Type B pancreatic cell (in vitro differentiated cells): ENCODE measurements at places on chromosomes 6 and 20.

- no peak for DNase-seq
Measured at GRCh38 chr6:36839749-36840431, 646 bp upstream of the CPNE5 start.

DNA sequence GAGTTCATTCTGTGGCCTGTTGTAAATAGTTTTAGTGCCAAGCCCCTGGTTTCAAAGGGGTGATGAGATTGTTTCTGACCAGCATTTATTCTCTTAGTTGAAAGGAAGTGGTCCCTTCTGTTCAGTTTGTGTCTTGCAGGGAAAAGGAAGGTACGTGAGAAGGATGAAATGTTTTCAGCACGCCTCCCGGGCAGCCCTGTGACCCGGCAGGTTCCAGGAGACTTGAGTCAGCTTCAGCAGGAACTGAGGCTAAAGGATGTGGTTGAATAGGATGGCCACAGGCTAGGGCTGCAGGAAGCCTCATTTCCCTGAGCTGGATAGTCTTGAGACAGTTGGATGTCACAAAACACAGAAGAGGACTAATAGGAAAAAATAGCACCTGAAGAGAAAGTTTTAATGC is 132.4 kb upstream of the SYNDIG1 start:
- no peak for DNase-seq

- DNase-seq = no peak
Measured at GRCh38 chr6:167031082-167031709, 32.0 kb downstream of the CEP43 start.

GRCh38 chr20:40677343-40677924 is 11.6 kb downstream of the MAFB start:
- DNase-seq = no peak

DNA sequence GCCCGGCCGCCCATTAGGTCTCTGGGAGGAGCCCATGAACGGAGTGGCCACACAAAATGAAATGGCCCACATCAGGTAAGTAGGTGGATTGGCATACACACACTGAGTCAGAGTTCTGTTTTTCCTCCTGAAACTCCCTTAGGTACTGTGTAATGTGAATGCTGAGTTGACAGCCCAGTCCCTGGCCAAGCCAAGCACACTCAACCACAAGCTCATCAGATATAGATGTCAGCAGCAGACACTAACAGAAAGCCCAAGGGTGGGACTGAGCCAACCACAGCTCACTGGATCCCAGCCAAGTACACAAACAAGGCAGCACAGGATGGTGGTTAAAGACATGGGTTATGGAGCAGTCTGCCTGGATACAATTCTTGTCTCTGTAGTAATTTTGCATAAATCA is 403.4 kb downstream of the GJA1 start:
- no peak for DNase-seq

- DNase-seq = no peak
Measured at GRCh38 chr20:1832634-1833033, 62.6 kb upstream of the SIRPA start.

GRCh38 chr6:41646026-41646795 is 7.9 kb downstream of the MDFI start:
- DNase-seq = no peak

DNA sequence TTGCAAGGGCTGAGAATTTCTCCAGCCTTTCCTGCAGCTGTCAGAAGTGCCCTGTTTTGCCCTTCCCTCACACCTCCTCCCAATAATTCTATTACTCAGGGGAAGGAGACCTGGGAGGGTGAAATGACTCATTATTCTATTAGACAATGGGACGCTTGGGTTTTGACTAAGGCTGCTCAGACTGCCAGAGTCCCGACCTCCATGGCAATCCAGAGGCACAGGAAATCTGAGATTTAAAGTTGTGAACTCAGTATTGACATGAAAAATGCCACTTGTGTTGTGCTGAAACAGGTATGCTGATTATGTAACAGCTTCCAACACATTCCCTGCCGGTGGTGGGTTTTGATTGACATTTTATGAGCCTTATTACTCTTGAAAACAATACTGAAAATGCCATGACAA is 625.9 kb upstream of the FLRT3 start:
- no peak for DNase-seq

- DNase-seq = no peak
Measured at GRCh38 chr6:81697559-81697958, 54.9 kb downstream of the TENT5A start.

DNA sequence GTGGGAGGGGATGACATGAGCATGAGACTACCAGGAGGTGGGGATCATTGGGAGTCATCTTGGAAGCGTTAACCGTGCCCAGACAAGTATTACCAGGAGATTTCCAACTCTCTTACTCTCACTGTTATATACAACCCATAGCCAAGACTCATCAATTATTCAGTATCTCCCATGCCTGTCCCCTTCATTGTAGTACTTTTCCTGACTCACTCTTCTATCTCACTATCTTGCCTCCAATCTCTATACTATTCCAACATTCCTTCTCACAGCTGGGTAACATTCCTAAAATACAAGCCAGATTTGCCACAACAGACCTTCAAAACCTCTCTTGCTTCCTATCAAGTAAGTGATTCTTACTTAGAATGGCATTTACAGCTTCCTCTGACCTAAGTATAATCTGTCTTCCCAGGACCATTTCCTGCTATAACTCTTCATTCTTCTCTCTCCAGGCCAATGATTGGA is 226.3 kb upstream of the SMLR1 start:
- DNase-seq = no peak

GRCh38 chr20:1890469-1891262 is 4.5 kb upstream of the SIRPA start:
- DNase-seq = no peak

DNA sequence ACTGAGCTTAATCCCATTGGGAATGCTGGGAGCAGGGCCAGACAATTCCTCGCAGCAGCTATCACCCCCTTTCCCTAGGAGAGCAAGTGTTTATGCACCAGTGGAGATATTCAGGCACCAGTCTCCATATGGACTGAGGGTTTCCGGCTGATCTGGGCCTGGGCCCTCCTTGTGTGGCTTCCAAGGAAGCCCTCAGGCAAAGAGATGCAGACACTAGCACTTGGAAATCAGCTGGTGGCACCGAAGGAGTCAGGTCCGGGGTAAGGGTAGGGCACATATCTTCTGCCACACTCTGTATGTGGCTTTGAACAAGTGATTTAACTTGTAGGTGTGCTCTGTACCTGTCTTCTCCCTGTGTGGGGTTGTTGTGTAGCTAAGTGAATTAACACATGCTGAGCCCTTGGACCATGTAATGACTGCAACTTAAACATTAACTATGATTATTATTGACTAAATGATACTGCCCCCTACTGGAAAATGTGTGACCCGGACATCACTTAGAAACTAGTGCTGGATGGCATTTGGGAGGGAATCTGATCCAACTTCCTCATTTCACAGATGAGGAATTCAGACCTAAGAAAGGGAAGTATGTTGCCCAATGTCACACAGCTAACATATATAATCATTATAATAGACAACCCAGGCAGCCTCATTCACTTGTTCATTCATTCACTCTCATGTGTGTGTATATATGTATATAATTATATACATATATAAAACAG is 19.3 kb upstream of the WFDC2 start:
- DNase-seq = no peak

- no peak for DNase-seq
Measured at GRCh38 chr6:131729550-131729949, 18.7 kb upstream of the CTAGE9 start.
